Activated CD8-positive, alpha-beta memory T cell treated with anti-CD3 and anti-CD28 coated beads for 1 hour (primary cell): ENCODE measurements at places on chromosomes 2 and 18.

DNA sequence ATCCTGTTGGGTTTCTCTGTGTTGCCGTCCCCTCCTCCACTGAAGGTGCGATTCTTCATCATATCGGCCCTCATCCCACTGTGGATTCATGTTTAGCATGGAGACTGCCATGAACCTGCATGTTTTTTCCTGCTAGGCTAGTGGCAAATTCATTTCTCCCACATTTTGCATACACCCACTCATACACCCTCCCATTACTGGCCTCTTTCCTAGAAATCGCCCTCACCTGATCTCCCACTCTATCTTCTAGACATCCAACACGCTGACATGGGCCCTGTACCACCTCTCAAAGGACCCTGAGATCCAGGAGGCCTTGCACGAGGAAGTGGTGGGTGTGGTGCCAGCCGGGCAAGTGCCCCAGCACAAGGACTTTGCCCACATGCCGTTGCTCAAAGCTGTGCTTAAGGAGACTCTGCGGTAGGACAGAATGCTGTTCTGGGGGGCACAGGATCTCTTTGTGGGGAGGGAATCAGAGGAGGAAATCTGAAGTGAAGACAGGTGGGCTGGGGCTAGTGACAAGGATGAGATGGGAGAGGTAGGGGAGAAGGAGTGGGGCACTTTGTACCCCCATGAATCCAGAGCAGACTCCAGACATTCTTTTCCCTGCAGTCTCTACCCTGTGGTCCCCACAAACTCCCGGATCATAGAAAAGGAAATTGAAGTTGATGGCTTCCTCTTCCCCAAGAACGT is 17.7 kb downstream of the PRKAG3 start:
- DNase-seq: no peak

DNA sequence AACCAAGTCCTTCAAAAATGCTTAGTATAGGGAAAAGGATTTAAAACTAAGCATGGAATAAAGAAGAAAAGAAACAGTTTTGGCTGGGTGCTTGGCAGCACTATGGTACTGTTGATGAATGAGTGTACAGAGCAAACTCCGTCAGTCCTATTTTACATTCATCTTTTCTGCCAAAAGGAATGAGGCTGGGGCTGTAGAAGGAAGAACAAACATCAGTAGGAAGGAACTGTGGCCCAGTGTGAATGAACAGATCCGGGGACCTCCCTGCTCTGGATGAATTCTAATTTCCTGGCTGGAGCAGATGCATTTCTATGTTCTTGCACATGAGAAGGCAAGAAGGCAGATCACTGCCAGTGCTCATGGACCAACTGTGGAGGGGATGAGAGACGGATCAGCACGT is 474.0 kb upstream of the MEIS1 start:
- DNase-seq: no peak

DNA sequence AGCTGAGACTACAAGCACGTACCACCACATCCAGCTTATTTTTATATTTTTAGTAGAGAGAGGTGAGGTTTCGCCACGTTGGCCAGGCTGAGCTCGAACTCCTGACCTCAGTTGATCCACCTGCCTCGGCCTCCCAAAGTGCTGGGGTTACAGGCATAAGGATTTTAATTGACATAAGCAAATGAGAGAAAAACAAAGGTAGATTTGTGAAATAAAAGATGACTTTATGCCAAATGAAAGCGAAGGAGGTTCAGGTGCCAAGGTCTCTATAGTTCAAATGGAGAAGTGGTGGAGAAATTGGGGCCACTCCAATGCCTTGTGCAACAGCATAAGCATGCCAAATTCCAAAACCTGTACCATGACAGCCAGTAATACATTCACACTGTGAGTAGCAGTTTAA is 180.6 kb downstream of the MREG start:
- no peak for DNase-seq

DNA sequence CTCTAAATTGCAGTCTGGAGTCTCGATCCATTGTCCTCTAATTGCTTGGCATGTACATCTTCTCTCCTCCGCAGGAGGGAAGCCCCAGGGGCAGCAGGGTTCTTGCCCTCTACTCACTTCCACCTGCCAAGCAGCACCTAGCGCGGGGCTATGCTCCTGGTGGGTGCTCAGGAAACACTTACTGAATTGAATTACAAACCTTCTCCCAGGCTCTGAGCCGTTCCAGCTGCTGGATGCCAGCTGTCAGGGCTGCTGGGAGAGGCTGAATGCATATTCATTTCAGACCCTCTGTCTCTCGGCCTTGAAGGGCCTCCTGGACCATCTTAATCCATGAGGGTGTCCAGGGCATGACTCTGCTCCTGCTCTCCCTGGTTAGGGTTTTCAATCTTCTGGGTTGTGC is 94.0 kb downstream of the CELF4 start:
- DNase-seq: no peak

DNA sequence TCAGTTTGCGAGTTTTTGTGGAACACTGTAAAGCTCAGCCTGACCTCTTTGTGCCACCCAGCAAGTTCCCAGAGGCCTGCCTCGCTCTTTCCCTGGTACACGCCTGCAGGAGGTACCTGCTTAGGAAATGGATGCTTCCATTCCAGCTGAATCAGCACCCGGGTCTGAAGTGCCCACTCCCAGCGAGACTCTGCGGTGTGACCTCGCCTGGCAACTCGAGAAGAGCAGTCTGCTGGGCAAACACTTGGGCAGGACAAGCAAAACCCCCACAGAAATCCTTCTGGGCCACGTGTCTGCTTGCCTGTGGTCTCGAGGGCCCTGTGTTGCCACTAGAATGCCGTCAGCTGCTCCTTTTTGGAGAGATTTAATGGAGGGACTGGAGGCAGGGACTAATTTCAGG is 127.6 kb downstream of the MAPK4 start:
- DNase-seq: no peak

- no peak for DNase-seq
These were observed 258.6 kb downstream of the TNS1 start for GRCh38 chr2:217743966-217744761.

- no peak for DNase-seq
These were observed 105.5 kb downstream of the COLEC12 start for GRCh38 chr18:394987-395362.

DNA sequence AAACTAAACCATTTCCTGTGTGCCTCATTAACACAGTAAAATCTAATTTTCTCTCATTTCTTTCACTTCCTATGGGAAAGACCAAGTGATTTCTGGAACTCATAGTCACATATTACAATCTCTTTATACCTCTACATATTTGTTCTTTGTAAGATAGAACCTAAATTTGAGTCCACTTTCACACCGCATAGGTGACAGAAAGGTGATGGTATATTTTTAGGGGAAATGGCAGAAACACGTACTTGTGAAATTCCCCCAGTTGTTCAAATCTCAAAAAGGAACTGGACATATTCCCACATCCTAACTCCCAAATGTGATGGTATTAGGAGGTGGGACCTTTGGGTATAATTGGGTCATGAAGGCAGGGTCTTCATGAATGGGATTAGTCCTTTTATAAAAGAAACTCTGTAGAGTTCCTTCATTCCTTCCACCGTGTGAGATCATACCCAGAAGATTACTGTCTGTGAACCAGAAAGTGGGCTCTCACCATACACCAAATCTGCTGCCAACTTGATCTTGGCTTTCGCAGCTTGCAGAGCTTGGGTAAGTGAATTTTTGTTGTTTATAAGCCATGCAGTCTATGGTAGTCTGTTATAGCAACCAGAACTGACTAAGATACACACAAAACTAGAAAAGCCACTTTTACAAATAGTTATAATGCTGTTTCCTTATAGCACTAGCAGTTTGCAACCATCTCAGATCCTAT is 542.1 kb downstream of the DSC3 start:
- DNase-seq: no peak

GRCh38 chr2:59177748-59178147 is 936.6 kb upstream of the FANCL start:
- DNase-seq: no peak

DNA sequence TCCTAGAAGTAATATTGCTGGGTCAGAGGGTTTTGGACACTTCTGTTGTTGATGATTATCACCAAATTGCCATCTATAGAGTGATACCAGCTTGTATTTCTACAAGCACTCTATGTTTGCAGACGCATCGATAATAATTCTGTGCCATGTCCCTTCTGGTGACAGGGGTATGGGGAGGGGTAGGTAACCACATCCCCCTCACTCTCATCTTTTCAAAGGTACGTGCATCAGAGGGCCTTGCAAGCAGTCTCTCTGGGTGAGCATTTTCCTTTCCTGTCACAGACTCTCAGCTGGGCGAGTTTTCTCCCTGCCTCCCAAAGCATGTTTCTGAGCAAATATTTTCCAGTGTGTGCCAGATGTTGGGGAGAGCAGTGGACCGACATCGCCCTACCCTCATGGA is 98.0 kb downstream of the SMAD7 start:
- DNase-seq: no peak

- DNase-seq: no peak
These were observed 114.0 kb downstream of the HIBCH start for GRCh38 chr2:190205657-190206056.

GRCh38 chr2:33859176-33859575 is 260.1 kb upstream of the FAM98A start:
- DNase-seq: no peak

DNA sequence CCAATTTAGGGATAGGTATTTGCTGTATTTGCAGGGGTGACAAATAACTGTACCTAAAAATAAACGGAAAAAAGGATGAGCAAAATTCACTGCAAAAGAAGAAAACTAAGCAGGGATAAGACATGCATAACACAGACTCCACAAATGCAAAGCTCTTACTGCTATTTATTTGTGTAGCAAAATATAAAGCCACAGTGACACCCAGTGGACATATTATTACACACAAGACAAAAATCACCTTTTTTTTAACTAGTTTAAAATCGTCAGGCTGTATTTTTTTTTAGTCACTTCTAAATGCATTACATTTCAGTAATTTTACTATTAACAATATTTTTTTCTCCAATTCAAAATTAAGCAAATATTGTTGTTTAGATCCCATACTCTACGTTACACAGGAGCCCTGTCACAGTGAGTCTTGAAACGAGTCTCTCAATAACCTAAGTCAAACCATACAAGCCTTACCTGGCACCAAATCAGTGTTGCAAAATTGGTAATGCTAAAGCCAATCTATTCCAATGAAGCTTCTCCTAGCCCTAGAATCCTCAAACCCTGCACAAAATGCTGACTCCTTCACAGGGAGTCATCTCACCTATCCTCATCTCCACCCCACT is 23.7 kb downstream of the METTL4 start:
- DNase-seq: no peak

DNA sequence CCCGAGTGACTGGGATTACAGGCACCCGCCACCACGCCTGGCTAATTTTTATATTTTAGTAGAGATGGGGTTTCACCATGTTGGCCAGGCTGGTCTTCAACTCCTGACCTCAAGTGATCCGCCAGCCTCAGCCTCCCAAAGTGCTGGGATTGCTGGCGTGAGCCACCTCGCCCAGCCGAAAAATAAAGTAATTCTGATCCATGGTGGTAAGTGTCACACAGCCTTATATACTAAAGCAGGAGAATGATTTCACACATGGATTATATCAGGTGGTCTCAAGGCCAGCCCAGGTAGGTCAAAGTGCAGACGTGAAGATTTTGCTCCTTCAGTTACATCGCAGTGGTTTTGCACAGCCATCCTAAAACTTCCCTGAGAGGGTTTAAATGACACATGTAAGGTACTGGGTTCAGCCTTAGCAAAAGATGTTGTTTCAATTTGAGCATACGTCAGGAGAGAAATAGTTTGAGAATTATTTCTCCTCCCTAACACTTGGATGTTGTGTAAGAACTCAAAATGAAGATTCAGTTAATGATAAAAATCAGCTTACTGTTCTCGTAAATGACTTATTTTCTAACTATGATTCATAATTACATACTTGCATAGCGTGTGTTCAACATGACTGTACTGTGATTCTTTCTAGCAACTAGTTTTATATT is 93.0 kb upstream of the SLC39A10 start:
- DNase-seq: no peak

DNA sequence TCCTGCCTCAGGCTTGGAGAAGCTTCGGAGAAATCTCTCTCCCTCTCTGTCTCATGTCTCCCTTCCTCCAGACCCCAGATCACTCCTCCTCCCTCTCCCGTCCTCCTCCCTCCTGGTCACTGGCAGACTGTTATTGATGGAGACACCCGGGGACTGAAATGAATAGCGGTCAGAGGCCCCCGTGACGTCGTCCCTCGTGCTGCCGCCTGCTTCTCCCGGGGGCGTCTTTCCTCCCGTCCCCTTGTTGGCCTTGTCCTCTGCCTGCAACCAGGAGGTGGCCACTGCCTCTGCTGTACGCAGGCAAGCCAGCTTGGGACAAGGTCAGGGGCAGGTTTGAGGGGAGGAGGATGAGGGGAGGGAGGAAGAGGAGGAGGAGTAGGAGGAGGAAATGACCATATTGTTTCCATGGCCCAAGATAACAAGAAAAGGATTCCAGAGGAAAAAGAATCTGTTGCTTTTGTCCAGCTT is 78.2 kb downstream of the CELF4 start:
- DNase-seq: no peak

- DNase-seq: no peak
These were observed 92.4 kb upstream of the RASGRP3 start for GRCh38 chr2:33383855-33384598.

DNA sequence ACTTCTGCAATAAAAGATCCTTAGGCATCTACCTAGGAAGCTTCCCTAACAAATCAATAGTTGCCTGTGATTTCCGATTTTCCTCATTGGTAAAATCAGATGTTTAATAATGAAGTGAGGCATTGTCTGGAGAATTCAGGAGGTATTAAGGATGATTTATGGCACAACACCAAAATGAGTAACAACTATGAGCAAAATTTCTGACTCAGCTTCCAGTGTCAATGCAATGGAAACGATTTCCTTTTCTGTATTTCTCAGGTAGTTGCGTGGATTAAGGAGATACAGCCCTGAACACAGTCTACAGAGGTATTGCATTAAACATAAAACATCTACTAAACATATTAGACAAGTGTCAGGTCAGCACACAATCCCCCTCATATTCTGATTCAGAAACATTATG is 99.5 kb downstream of the EPB41L3 start:
- no peak for DNase-seq

GRCh38 chr18:24736662-24737330 is 276.4 kb downstream of the HRH4 start:
- DNase-seq: no peak

DNA sequence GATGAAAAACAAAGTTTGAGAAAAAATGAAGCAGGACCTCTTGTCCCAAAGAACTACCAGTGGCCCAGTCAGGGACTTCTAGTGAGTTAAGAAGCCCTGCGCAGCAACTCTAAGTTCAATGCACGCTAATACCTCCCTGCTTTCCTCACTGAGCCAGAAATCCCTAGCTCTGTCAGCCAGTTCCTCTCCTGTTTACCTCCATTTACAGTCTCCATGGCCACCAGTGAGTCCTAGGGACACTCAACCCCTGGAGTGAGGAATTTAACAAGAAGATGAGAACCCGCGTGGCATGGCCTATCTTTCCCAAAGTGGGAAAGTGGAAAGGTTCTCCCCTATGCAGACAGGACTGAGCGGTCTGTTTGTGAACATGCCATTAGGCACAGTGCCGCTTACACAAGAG is 31.0 kb downstream of the MRPL33 start:
- no peak for DNase-seq

GRCh38 chr2:127527001-127527804 is 914 bp upstream of the IWS1 start:
- no peak for DNase-seq
